ENCODE measurements at places on chromosomes 6 and 20.

DNA sequence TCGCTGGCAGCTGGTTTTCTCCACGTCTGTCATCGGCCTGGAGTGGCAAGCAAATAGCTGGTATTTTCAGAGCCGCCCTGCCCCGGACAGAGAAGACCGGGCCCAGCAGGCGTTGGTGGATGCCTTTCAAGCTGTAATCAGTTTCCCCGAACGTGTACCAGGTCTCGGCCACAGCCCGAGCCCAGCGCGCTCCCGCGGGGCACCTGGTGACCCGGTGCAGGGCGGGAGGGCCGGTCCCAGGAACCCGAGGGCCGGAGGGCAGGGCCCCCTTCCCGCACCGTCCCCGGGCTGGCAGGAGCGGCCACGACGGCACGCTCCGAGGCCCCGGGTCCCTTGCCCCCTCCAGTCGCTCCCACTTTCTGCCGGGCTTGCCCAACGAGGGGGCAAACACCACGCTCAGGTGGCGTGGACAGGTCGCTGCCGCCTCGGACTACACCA is 348 bp upstream of the PYGB start:
- no peak for DNase-seq

- DNase-seq = no peak
These were observed 2.5 kb downstream of the BTN1A1 start for GRCh38 chr6:26502626-26503025.

DNA sequence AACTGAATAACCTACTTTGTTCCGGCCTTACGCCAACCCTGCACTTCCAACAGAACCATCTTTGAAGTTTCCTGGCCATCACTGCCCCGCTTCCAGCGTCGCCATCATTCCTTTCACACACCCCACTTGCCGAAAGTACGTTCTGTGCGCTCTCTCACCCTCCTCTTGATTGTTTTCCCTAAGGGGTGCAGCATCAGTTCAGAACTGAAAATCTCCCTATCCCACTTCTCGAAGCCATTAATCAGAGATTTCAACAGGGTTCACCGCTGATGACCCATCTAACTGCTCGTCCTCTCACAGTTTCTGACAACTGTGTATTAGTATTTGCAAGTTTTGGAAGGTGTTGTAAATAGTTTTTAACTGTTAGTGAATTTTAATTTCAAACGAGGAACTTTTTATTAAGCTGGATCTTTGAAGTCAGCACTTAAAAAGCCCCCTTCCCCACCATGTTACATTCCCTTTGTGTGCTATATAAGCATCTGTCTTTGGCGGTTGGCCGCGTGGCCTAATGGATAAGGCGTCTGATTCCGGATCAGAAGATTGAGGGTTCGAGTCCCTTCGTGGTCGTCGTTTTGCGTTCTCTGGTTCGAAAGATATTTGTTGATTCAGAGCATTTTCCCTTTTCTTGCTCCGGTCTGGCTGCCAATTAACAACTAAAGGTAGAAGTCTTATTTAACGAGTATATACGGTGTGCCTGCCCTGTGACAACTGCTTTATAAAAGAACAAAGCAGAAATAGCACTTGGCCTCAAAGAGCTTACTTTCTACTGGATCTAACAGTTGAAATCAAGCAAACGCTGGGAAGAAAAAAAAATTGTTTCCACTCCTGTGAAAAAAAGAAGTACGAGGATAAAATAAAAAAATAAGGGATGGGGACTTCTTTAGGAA is 42.6 kb downstream of the TRIM27 start:
- no peak for DNase-seq

- DNase-seq = no peak
These were observed 83.1 kb downstream of the VEGFA start for GRCh38 chr6:43853066-43853650.

DNA sequence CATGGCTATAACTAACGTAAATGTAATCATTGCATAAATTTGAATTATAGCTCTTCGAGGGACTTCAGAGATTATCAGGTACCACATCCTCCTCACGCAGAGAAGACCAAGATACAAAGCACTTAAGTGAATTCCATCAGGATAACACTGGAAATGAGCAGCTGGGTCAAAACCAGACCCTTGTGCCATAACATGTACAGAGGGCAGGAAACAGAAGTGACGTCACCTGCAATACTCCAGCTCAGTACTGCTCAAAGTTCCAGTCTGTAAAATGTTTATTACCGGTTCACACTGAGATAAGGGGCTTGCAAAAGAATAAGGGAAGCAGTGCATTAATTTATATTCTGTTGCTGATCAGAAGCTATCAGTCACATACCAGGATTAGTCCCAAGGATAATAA is 45.8 kb downstream of the RGS17 start:
- no peak for DNase-seq

GRCh38 chr6:68343901-68344300 is 291.2 kb upstream of the ADGRB3 start:
- no peak for DNase-seq

DNA sequence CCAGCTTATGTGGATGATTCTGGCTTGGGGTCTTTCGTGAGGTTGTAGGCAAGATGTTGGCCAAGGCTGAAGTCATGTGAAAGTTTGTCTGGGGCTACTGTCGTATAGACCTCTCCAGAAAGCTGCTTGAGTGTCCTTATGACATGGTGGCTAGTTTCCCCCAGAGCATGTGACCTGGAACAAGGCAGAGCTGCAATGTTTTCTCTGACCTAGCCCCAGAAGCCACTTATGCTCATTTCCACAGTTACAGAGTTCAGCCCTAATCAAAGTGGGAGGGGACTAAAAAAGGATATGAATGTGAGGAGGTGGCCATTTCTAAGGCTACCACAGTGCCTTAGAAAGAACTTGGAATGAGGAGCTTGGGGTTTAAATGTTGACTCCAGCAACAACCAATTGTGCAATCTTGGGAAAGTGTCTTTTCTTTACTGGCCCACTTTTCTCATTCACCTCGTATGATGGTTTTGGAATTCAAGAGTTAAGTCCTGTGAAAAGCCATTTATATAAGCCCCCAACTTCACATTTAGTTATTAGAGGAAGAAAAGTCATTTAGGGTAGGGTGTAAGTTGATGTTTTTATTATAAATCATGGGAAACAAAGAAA is 5.9 kb upstream of the ASXL1 start:
- no peak for DNase-seq

GRCh38 chr6:42820512-42821340 is 38.9 kb downstream of the BICRAL start:
- DNase-seq = no peak

- DNase-seq = no peak
These were observed 12.9 kb upstream of the WFDC2 start for GRCh38 chr20:45456632-45457031.

DNA sequence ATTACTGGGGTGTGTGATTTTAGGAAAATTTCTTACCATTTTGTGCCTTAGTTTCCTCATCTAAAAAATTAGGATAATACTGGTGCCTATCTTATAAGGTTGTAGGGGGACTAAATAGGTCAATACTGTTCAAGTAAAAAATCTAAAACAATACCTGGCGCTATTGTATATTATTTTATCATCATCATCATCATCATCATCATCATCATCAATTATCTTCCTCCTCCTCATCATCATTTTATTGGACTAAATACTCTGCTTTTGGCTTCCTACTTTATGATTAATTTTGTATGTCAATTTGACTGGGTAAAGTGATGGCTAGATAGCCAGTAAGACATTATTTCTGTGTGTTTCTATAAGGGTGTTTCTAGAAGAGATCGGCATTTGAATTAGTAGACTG is 435.5 kb downstream of the DHX35 start:
- DNase-seq = no peak

GRCh38 chr6:166712286-166713228 is 85.5 kb upstream of the RPS6KA2 start:
- no peak for DNase-seq

DNA sequence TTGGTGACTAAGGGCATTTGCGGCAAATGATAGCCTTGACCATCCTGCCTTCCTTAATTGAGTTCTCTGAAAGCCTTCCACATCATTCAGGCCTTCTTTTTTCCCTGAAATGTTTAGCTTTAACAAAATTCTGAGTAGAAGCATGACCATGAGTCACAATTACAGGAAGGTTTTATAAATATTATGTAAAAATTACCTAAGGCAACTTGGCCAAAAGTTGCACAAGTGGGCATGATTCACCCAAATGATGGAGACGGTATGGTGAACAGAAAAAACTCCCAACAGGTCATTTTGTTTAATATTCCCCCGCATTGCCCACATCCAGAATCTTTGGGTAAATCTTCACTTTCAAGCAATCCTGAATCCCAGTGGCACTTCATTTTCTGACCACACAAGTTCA is 37.0 kb downstream of the MC3R start:
- no peak for DNase-seq

DNA sequence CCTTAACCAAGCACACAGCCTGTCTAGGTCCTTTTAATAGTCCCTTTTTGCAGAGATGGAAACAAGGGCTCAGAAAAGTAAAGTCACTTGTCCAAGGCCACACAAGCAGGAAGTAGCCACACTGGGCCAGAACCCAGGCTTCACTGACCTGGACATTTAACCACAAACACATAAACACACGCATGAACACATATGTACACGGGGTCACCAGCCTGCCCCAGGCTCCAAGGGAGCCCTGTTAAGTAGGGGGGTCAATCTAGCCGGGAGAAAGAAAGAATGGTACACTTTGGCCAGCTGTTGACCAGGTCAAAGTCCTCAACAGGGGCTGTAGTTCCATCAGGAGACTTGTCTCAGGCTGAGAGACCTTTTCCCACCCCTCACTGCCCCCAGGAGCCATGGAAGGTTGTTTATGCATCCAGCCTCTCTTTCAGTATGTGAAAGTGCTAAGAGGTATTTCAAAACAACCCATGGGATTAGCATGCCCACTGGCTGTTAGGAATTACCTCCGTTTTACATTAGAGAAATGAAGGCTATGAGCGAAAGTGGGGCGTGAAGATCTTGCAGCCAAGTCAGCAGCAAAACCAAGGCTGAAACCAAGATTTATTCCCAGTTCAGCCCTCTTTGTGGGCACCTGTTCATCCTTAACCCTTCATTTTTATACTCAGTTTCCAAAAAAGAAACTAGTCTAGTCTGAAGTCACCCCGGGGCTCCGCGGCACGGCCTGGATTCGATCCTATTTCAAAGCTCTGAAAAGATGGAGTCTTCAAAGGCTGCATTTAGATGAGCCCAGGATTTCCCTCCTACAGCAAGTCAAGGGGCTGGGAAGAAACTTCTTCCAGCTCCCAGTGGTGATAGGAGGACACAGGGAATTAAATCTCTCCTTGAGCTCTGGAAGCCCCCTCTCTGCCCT is 9.8 kb downstream of the SDC4 start:
- DNase-seq = no peak

DNA sequence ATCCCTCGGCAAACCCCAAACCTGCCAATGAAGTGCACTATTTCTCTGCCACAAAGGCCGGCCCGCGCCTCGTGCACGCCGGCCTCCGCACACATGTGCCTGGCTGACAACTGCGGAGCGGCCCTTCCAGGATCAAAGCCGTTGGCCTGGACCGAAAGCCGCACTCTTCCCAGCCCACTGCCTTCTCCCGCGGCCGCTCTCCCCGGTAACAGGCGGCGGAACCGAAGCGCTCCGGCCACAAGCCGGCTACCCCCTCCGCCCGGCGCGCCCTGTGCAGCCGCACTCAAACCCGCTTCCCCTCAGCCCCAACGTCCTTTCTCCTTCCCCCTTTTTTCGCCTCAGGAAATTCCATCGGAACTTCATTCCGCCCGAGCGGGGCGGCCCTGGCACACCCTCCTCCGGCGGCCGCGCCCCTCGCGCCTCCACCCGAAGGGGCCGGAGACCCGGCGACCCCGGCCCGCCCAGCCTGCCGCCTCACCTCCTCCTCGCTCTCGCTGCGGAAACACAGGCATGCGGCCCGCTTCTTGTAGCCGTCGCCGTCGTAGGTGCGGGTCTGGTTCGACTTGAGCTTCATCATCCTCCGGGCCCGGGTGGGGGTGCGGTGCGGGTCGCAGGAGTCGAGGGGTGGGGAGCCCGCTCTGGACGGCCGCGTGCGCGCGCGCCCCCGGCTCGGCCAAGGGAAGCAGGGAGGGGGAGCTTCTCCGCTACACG is 528 bp downstream of the NUDT3 start:
- DNase-seq = no peak

GRCh38 chr6:159443417-159443920 is 249.6 kb downstream of the SOD2 start:
- no peak for DNase-seq

GRCh38 chr20:23331450-23332350 is 18.9 kb upstream of the NXT1 start:
- DNase-seq = no peak

DNA sequence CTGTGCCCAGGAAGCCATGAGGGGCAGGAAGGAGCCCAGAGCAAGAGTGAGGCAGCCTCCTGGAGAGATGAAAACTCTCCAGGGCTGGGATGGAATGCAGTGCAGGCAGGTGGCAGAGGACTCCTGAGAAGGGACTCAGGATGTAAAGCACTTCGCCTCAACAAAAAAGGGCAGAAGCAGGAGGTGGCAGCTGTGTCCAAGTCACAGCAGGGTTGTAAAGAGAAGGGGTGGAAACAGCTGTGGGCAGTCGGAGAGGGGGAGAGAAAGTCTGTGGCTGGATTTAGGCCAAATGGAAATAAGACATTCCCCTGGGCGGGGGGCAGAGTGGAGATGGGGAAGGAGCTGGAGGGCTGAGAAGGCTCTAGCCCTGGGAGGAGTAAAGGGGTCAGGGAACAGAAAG is 34.9 kb downstream of the CYP21A2 start:
- DNase-seq = no peak

DNA sequence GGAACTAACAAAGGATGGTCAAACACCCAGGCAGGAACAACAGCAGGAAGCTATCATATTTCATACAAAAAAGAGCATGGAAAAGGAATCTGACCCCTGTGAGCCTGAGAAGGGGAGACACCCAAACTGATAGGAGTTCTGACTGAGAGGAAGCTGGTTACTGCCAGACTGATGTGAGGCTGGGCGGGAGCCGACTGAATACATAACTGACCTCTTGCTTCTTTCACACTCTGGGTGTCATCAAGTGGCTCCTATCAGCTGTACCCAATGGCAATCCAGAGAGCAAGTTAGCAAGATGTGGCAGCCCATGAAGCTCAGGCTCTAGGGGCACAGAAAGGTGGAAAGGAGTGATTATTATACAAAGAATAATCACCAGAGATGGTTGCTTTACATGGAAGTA is 795.1 kb upstream of the HS3ST5 start:
- DNase-seq = no peak

DNA sequence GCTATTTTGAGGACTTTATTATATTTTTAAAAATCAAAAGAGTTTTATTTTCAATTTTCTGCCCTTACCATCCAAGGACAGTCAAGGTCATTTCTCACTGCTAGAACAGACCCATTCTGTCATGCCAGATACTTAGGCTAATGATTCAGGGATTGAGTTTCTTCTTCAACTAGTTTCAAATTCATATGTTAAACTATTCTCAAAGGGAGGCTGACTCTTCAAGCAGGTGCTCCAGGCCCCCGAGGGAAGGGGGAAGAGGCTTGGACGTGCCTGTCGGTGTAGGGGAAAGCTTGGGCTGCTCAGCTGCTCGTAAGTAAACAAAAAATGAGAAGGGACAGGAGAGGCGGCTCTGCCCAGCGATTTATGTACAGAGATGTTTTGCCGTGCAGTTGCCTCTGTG is 69.4 kb upstream of the MYLIP start:
- DNase-seq = no peak

GRCh38 chr6:150142097-150142669 is 661 bp upstream of the PPP1R14C start:
- no peak for DNase-seq

Data from GM04504 (cell line).